ENCODE measurements at places on chromosomes 3 and 15.

- peak; percentile 68 for DNase-seq
Observed at GRCh38 chr15:91515188-91515754, 338.2 kb upstream of the SLCO3A1 start.

- DNase-seq = no peak
Observed at GRCh38 chr3:169348276-169348675, 315.2 kb downstream of the MECOM start.

GRCh38 chr15:85296615-85297402 is 83.6 kb upstream of the AKAP13 start:
- DNase-seq = peak; percentile 51

DNA sequence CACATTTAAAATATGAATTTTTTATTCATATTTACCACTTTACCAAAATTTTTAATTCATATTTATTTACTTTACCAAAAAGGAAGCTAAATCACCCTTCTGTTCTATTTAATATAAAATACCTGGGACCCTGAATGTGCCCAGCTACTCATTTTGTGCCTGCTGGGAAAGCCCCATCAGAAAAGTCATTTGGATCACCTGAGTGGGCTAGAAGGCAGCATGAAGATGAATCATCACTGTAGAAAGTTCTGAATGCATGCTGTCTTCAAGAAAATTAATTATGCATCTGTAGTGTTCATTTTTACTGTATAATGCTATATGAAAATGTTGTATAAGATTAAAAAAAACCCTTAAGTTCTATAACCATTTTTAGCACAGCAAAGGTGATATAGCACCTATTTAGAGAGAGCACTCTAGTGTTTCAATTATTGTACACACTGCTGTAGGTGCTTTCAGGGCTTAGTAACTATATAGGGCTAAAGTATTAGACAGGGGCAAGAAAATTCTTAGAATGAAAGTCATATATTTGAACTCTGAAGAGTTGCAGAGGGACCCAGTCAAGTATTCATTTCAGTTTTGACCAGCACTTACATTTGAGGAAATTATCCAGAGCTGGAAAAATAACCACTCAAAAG is 175.1 kb downstream of the NFKBIZ start:
- no peak for DNase-seq

- no peak for DNase-seq
Observed at GRCh38 chr3:8938021-8938420, 25.3 kb downstream of the RAD18 start.

- DNase-seq = no peak
Observed at GRCh38 chr3:172711454-172711795, 558 bp upstream of the NCEH1 start.

GRCh38 chr3:172143739-172144497 is 104.5 kb downstream of the FNDC3B start:
- DNase-seq = no peak

DNA sequence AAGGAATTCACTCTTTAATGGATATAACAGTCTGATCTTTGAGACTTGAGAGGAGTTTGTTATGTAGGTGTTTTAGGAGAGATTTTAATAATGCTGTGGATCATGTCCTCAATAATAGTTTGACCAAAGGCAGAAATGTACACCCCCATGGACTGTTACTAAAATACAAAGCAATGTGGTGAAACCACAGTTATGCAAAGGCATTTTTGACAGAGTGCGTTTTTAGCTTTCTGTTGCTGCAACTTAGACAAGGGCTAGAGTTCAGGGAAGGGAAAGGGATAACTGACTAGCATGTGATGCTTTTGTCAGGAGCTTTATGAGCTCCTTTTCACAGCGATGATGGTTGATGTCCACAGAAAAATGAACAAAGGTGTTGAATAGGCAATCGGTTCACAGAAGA is 3.6 kb upstream of the STARD5 start:
- no peak for DNase-seq

GRCh38 chr3:171828902-171829770 is 14.0 kb upstream of the TMEM212 start:
- DNase-seq = no peak

GRCh38 chr3:120404876-120405275 is 45.9 kb downstream of the FSTL1 start:
- DNase-seq = no peak

DNA sequence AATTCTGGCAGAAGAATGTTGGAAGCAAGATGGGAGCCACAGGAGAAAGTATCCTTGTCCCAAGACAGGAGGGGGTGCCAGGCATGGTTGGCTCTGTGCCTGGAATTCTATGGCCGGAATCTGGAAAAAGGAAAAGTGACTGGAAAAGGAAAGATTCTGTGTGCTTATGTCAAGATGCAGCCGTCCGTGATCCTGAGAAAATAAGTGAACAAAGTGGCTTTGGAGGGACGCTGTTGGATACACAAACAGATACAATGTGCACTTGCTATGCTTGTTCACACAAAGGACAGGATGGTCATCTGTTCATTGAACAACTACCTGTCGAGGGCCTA is 28.5 kb upstream of the MUC20 start:
- DNase-seq = no peak

DNA sequence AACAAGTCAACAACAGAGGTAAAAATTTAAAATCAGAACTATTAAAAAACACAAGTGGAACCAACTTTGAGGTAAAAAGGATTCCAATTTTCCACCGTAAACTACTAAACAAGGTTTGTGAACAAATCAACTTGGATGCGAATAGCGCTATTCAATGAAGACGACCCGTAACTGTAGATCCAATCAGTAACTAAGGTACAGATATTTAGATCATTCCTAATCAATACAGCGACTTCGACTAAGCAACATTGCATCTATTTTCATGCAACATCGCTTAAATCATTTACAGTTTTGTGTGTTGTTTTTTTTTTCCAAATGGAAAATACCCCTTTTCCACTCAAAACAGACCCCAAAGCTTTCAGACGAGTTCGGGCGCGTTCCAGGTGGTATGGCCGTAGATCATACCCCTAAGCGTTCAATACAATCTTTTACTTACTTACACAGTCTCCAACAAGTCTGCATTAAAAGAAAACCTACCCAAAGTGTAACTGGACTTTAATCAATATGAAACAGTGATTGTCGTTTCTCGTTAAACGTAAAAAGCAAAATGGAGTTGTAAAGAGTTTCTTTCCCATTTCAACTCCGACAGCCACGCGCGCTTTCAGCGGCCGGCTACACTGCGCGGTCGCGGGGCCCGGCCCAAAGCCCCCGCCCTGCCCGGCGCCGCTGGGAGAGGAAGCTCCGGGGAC is 786 bp downstream of the RHOA start:
- DNase-seq = no peak

DNA sequence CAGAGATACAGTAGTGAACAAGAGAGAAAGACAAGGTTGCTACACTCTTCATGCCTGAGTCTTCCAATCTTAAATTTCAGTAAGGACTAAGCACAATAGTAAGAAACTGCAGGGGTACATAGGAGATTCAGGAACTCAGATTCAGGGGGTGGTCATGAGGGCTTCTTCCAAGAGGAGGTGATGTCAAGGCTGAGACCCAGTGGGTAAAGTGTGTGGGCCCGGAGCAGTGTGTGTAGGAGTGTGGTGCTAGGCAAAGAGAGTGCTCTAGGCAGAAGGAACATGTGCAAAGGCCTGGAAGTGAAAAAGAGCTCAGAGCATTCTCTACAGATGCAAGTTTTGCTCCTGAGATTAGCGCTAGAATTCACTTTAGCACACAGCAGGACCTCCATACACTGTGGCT is 102.9 kb upstream of the SPATA12 start:
- no peak for DNase-seq

GRCh38 chr3:46503200-46503874 is 5.6 kb downstream of the RTP3 start:
- no peak for DNase-seq

GRCh38 chr3:13539671-13540070 is 9.3 kb upstream of the FBLN2 start:
- DNase-seq = no peak

DNA sequence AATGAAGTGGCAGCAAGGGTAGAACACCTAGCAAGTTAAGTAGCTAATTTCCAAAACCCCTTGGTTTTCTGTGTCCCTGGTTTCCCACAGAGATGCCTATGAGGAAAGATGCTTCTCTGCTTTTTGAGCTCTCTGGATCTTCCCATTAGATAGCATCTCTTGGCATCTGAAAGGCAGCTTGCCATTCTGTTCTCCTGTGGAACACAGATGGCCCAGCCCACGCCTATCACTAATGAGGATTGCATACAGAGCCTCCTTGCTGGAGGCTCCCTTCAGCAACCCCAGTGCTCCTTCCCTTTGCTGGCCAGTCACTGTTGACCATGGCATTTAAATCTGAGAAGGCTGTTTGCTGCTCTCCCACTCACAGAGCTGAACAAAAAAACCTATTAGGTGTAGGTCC is 34.4 kb upstream of the ETV5 start:
- DNase-seq = no peak

DNA sequence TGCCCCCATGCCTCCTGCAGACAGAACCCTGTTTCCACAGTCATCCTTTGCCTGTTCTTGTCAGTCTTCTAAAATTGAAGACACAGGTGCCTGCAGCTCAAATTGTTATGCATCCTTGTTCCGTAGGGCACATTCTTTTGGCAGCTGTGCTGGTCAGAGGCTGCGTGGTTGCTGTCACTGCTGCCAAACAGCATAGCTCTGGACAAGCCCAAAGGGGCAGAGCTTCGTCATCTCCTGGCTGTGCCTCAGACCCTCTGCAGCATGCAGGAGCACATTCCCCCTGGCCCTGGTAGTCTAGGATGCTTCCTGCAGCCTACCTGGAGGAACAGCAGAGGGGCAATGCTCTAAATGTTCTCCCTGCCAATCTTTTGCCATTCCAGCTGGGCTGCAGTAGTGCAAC is 2.1 kb upstream of the FBXL22 start:
- DNase-seq = peak; percentile 69

DNA sequence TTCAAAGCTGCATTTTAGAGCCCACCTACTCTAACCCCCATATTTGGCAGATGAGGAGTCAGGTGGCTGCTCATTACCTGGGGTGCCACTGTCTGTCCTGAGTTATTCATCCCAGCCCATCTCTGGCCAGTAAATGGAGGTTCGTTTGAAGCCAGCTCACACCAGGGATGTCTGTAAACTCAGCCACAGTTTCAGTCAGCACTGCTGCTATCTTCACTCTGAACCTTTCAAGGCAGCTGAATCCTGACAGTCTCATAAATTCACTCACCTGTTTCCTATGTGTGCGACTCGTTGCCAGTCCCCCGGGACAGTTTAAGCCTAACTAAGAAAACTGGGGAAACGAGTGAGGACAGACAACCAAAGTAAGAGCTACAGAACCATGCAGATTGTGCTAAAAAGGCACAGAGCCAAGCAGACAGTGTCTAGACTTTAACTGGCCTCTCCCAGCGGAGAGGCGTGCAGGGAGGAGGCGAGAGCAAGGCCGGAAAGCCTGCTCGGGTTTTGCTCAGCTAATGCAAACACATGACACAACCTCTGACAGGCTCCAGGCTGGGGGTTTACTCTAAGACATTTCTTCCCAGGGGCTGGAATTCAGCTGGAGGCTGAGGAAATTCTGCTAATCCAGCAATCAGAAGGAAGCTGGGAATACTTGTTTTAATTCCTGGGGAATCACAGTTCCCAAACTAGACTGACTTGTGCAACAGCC is 12.0 kb downstream of the FSTL1 start:
- peak; percentile 65 for DNase-seq

GRCh38 chr3:13884851-13885703 is 5.2 kb upstream of the WNT7A start:
- no peak for DNase-seq

DNA sequence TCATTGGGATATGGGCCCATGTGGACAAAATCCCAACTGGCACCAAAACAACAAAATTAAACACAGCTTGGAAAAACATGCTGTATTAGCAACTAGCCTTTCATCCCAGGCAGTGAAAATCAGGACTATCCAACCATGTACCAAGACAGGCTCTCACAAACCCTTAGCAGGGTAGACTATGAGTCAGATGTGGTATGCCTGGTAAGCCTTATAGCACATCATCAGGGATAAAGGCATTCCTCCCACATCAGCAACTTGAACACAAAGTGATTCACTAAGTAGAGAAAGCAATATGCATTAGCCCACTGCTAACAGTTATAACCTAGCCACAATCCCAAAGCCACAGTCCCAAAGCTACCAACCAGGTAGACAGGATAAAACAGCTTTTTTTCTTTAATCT is 8.0 kb downstream of the CEP152 start:
- DNase-seq = no peak

DNA sequence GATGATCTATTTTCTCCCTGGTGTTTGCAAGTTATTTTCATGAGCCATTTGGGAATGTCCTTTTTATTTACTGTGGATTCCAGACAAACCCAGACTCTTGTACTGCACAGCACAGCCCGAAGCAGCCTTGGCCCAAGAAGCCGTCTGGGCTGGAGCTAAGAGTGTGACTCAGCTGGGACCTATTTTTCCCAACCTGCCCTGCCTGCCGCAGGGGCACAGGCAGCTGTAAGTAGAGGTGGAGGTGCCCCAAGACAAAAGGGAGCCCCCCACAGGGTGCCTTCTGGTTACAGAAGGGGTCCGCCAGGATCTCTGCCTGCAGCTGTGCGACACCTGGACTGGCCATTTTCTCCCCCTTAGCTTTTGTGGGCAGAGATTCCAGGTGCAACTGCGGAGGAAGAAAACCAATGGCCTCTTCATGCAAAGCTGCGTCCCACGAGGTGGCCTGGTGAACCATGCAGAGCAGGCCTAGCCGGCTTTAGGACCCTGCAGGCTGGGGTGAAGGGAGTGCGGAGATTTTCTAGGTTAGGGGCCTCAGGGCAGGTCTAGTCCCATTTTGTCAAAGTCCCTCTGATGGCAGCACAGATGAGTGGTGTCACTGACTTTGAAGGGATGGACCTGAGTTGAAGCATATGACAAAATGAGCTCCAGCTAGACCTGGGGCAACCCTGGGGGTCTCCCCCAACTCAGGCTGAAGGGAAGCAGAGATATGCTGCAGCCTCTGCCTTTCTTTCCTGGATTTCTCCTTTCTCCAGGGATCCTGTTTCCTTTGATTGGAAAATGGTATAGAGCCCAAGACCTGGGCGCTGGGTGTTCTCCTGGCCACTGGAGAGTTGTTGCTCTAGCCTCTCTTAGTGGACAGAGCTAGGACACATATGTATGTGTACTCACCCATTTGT is 131.2 kb downstream of the KLF13 start:
- DNase-seq = no peak

DNA sequence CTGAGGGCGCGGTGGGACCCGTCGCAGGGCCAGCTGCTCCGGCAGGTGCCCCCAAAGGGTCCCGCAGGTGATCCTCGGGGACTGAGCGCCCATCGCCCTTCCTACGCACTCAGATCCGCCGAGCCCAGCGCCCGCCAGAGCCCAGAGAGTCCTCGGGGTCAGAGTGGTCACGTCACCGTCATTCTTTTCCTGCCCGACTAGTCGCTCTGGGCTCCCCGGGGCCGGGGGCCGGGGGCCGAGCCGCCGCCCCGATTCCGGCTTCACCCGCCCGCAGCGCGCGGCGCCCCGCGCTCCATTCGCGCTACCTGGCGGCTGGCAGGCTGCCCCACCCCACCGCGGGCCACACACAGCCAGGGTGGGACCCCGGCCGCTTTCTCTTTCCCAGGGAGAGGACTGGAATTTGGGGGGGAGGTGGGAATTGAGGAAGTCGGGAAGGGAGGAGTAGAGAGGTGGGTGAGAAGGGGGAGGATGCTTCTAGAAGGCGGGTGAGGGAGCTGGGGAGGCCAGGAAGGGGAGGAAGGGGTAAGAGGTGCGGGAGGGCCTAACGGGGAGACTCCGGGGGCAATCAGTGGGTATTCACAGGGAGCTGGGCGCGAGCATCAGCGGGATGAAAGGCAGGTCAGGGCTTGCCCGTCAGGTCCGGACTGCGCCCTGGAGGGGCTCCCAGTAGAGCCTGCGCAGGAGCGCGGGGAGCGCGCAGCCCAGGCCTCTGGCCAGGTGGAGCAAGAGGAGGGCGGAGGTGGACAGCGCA is 36.1 kb upstream of the EPHB3 start:
- no peak for DNase-seq

- DNase-seq = no peak
Observed at GRCh38 chr15:67130166-67130565, 64.8 kb downstream of the SMAD3 start.
